ENCODE measurements at places on chromosomes 1 and 21.

- H3K27me3 ChIP-seq: peaks cover 11% of the 10 kb centered on the region
- H3K4me3 ChIP-seq: no peak overlapping the region
- H3K27ac ChIP-seq: no peak overlapping the region
- no peak for DNase-seq
- no peaks in the 10 kb centered on the region for H3K36me3 ChIP-seq
Observed at GRCh38 chr1:119626011-119626545, 22.0 kb downstream of the ZNF697 start.

DNA sequence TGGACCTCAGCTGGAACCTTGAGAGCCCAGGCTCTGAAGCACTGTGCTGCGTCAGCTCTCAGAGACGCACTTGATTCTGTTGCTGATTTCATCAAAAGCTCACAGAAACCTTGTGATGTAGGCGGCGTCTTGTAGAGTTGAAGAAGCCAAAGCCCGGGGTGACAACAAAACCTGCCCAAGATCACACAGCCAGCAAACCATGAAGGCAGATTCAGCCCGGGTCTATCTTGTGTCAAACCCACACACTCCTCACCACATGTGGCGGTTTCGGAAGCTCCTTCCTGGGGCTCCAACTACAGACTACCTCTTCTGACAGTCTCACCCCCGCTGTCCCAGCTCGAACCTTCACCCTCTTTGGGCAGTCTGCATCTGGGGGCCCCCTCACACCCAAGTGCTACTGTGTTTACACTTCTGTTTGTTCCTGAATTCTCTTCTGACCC is 50.4 kb downstream of the TENT5C start:
- DNase-seq: peak; percentile 86
- peak overlapping the region; percentile 5 for H3K4me3 ChIP-seq
- H3K27ac ChIP-seq: peak overlapping the region; percentile 86
- peaks cover 96% of the 10 kb centered on the region for H3K4me1 ChIP-seq

DNA sequence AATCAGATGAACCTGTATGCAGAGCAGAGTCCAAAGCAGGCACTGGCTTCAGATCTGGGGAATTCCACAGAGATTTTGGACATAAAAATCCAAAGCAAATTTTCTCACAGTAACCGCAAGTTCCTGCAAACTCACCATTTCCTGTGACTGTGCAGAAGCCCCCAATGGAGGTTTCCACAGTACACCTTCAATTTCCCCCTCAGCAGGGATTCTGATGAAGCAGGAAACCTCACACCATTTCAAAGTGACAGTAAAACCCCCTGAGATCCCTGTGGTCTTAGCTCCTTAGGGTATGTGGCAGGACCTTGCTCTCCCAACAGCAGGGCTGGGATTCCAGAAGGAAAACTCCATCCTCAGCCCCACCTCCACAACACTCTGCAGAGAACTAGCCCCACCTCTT is 6.0 kb upstream of the TGFBR3 start:
- no peak for DNase-seq
- no peaks in the 10 kb centered on the region for H3K27me3 ChIP-seq

DNA sequence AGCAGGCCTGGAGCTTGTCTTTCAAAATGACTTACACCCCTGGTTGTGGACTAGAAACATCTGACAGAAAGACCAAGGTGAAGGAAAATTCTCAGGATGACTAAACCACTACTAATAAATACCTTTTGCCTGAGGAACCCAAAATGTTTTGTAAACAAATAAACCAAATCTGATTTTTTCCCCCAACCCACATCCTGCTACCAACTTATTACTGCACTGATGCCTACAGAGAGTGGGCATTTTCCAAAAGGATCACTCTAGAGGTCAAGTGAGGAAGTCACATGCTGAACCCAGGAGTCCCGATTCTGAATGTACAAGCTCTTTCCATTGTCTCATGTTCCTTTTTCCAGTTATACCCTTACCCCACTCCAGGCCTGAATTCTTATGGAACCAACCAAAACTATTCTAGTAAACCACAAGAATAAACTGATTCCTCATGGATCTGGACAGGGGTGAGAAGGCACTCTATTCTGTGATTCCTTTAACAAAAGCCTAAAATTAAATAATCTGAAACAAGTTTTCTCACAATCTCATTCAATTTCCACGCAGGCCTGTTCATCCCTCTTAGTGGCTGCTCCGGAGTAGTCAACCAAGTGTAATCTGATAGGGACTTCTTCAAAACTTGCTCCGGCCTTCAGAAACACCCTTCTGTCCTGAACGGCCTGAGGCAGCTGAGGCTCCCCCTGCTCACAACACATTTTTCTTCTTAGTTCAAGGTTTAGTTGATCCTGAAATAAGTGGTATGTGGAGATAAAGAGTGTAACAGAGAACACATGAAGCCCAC is 1.4 kb downstream of the PI4KB start:
- no peaks in the 10 kb centered on the region for H3K27me3 ChIP-seq
- peak overlapping the region; percentile 69 for H3K4me3 ChIP-seq
- no peaks in the 10 kb centered on the region for H3K36me3 ChIP-seq
- DNase-seq: no peak
- peak overlapping the region; percentile 90 for H3K27ac ChIP-seq
- peaks cover 10% of the 10 kb centered on the region for H3K4me1 ChIP-seq

DNA sequence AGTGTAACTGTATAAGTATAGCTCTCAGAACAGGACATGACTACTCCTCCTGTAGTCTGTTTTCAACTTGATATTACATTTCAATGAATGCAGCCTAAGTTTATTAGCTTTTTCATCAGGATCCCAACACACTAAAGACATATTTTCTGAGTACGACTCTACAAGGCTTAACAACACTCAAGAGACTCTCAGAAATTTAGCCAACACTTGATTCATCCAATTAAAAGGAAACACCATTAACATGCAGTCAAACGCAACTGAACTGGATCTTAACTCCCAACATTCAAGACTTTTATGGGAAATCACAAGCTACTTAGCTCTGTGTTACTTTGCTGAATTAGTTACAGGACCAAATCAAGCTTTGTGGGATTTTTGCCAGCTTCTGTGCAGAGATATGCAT is 65.2 kb upstream of the SGIP1 start:
- H3K4me1 ChIP-seq: no peaks in the 10 kb centered on the region
- DNase-seq: no peak
- peaks cover under 1% of the 10 kb centered on the region for H3K27me3 ChIP-seq
- no peaks in the 10 kb centered on the region for H3K36me3 ChIP-seq
- no peak overlapping the region for H3K27ac ChIP-seq

- H3K4me3 ChIP-seq: no peak overlapping the region
- H3K4me1 ChIP-seq: no peaks in the 10 kb centered on the region
- no peak for DNase-seq
- no peak overlapping the region for H3K27ac ChIP-seq
- no peaks in the 10 kb centered on the region for H3K27me3 ChIP-seq
- H3K36me3 ChIP-seq: no peaks in the 10 kb centered on the region
Observed at GRCh38 chr21:39088831-39089380, 94.3 kb downstream of the PSMG1 start.

GRCh38 chr1:233473549-233474204 is 140.2 kb upstream of the KCNK1 start:
- DNase-seq: no peak
- H3K27ac ChIP-seq: no peak overlapping the region
- H3K27me3 ChIP-seq: no peaks in the 10 kb centered on the region

- peaks cover 3% of the 10 kb centered on the region for H3K36me3 ChIP-seq
- H3K4me1 ChIP-seq: peaks cover 21% of the 10 kb centered on the region
- H3K27ac ChIP-seq: peak overlapping the region; percentile 78
- DNase-seq: no peak
- no peaks in the 10 kb centered on the region for H3K27me3 ChIP-seq
Observed at GRCh38 chr1:26900815-26901511, 696 bp upstream of the GPATCH3 start.

DNA sequence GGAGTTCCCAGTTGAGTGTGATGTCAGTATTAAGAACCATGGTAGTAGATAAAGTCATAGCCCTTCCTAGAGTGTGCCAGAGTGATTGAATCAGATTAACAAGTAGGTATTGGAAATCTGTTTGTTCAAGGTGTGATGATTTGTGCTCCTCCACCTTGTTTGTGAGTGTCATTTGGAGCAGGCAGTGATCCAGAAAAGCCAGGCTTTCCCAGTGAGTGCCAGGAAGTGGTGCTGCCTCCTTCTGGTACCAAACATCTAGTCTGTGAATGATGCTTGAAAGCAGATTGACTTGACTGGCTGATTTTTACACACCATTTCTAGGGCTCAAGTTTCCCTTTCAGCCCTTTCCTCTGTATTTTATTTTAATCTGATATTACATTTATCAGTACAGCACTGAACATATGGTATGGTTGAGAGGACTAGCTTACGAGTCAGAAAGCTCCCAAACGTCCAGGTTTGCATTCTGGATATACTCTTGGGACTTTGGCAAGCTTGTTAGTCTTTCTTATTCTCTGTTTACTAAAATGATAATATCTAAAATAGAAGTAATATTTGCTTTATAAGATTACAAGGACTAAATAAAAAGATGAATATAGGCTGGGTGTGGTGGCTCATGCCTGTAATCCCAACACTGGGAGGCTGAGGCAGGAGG is 100.7 kb downstream of the PATJ start:
- H3K4me1 ChIP-seq: no peaks in the 10 kb centered on the region
- H3K36me3 ChIP-seq: no peaks in the 10 kb centered on the region
- no peak overlapping the region for H3K4me3 ChIP-seq

GRCh38 chr21:45113543-45113942 is 39.2 kb downstream of the ADARB1 start:
- peaks cover 18% of the 10 kb centered on the region for H3K4me1 ChIP-seq
- H3K27me3 ChIP-seq: no peaks in the 10 kb centered on the region
- no peaks in the 10 kb centered on the region for H3K36me3 ChIP-seq
- no peak for DNase-seq

DNA sequence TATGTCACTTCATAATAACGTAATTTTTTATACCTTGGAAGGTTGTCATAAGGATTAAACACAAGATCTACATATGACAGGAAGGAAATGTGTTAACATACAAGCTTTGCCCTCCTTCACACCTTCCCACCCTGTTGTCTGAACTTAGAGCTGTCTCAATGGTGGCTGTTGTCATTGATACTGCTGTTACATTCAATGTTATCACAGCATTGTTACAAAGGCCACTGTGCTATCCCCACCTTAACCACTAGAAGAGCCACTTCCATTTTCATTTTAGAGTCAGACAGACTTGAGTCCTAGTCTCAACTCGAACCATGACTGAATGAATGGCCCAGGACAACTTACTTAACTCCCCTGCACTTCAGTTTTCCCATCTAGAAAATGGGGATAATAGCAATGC is 31.2 kb downstream of the TAS1R2 start:
- no peak overlapping the region for H3K4me3 ChIP-seq
- DNase-seq: no peak
- no peaks in the 10 kb centered on the region for H3K4me1 ChIP-seq
- H3K36me3 ChIP-seq: no peaks in the 10 kb centered on the region

GRCh38 chr1:38677311-38677710 is 182.3 kb downstream of the RRAGC start:
- peaks cover 5% of the 10 kb centered on the region for H3K27me3 ChIP-seq
- no peaks in the 10 kb centered on the region for H3K36me3 ChIP-seq
- no peaks in the 10 kb centered on the region for H3K4me1 ChIP-seq

- no peaks in the 10 kb centered on the region for H3K36me3 ChIP-seq
- peak overlapping the region; percentile 43 for H3K27ac ChIP-seq
- H3K4me1 ChIP-seq: no peaks in the 10 kb centered on the region
- DNase-seq: peak; percentile 61
- no peak overlapping the region for H3K4me3 ChIP-seq
Observed at GRCh38 chr21:38831526-38832467, 26.1 kb downstream of the ETS2 start.

DNA sequence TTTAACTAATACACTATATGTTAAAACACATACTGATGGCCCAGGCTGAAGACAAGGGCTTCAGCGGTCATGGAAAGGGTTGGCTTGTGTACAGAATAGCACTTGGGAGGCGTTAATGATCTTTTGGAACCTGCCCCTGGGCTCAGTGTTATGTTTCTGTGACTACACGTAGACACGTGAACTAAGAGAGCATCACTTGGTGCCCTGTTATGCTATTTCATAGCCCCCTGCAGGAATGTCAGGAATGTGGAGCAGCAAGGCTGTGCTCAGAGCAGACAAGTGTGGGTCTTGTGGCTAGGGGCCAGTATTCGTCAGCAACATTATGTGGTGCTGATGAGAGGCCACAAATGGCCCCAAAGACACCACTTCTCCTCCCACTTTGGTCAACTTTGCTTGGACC is 132.4 kb downstream of the MAP3K21 start:
- no peak overlapping the region for H3K4me3 ChIP-seq
- no peaks in the 10 kb centered on the region for H3K36me3 ChIP-seq
- H3K27me3 ChIP-seq: peaks cover 11% of the 10 kb centered on the region
- no peak overlapping the region for H3K27ac ChIP-seq
- no peaks in the 10 kb centered on the region for H3K4me1 ChIP-seq

GRCh38 chr1:172976222-172977041 is 74.3 kb downstream of the TNFSF18 start:
- H3K27ac ChIP-seq: no peak overlapping the region
- no peaks in the 10 kb centered on the region for H3K27me3 ChIP-seq
- no peaks in the 10 kb centered on the region for H3K36me3 ChIP-seq
- no peak overlapping the region for H3K4me3 ChIP-seq
- no peak for DNase-seq
- no peaks in the 10 kb centered on the region for H3K4me1 ChIP-seq

GRCh38 chr1:158257888-158258287 is 3.7 kb downstream of the CD1A start:
- peaks cover 7% of the 10 kb centered on the region for H3K27me3 ChIP-seq
- no peak overlapping the region for H3K27ac ChIP-seq
- no peaks in the 10 kb centered on the region for H3K4me1 ChIP-seq
- DNase-seq: no peak

- no peaks in the 10 kb centered on the region for H3K4me1 ChIP-seq
- H3K36me3 ChIP-seq: no peaks in the 10 kb centered on the region
- no peak for DNase-seq
- no peak overlapping the region for H3K27ac ChIP-seq
Observed at GRCh38 chr1:246200738-246201137, 306.3 kb downstream of the SMYD3 start.

DNA sequence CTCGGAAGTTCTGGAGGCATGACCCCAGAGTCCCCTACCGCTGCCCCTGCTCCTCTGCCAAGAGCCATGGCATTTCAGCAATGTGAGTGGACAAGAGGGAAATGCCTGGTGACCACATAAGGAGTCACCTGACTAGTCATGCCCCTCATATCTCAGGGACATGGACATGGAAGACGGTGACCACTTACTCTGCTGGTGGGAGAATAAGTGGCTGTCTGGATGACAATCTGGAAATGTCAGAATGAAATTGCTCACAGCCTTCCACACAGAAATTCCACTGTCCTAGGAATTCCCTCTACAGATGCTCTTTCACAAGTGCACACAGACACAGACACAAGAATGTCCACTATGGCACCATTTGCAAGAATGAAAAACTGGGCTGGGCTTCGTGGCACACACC is 24.3 kb upstream of the PLEKHG5 start:
- H3K4me1 ChIP-seq: no peaks in the 10 kb centered on the region
- H3K27ac ChIP-seq: no peak overlapping the region
- no peaks in the 10 kb centered on the region for H3K36me3 ChIP-seq
- no peak for DNase-seq
